Natural killer cell (primary cell): ENCODE measurements at places on chromosomes 5 and 9. TPM values are rescaled to one million over a fixed set of nuclear protein-coding genes. Genes with fewer than 3 reads are reported as not detected.

HMMR gene
- 0.70 TPM for total RNA-seq

GRCh38 chr9:17589771-17590170, 10.9 kb downstream of the SH3GL2 start:
- H3K4me3 ChIP-seq: no peak overlapping the region
- no peaks in the 10 kb centered on the region for H3K27me3 ChIP-seq
- no peaks in the 10 kb centered on the region for H3K4me1 ChIP-seq
- no peak overlapping the region for H3K27ac ChIP-seq
- DNase-seq: no peak

GRCh38 chr5:6675784-6676491, 37.3 kb upstream of the TENT4A start:
- no peaks in the 10 kb centered on the region for H3K4me1 ChIP-seq
- H3K27me3 ChIP-seq: no peaks in the 10 kb centered on the region
- H3K4me3 ChIP-seq: no peak overlapping the region

- no peaks in the 10 kb centered on the region for H3K27me3 ChIP-seq
- H3K4me3 ChIP-seq: no peak overlapping the region
- H3K27ac ChIP-seq: no peak overlapping the region
- DNase-seq: no peak
- H3K4me1 ChIP-seq: no peaks in the 10 kb centered on the region
Measured at GRCh38 chr9:31168161-31168560, 1216.3 kb upstream of the ACO1 start.

SPATA31D4 gene
- not detected for total RNA-seq

GPR21 gene
- not detected for total RNA-seq

- DNase-seq: no peak
- no peaks in the 10 kb centered on the region for H3K36me3 ChIP-seq
- H3K27me3 ChIP-seq: no peaks in the 10 kb centered on the region
- no peak overlapping the region for H3K4me3 ChIP-seq
- H3K4me1 ChIP-seq: no peaks in the 10 kb centered on the region
Measured at GRCh38 chr5:2908086-2908485, 156.6 kb upstream of the IRX2 start.

GRCh38 chr9:111114486-111114885, 76.2 kb upstream of the LPAR1 start:
- H3K4me1 ChIP-seq: no peaks in the 10 kb centered on the region
- no peaks in the 10 kb centered on the region for H3K36me3 ChIP-seq
- H3K27me3 ChIP-seq: no peaks in the 10 kb centered on the region

PNPLA7 gene
- 4.3 TPM for total RNA-seq

GRCh38 chr5:180396926-180397325, 43.8 kb upstream of the GFPT2 start:
- H3K4me1 ChIP-seq: no peaks in the 10 kb centered on the region
- no peaks in the 10 kb centered on the region for H3K27me3 ChIP-seq
- H3K4me3 ChIP-seq: no peak overlapping the region
- DNase-seq: no peak

- no peak overlapping the region for H3K4me3 ChIP-seq
- H3K36me3 ChIP-seq: no peaks in the 10 kb centered on the region
- H3K4me1 ChIP-seq: no peaks in the 10 kb centered on the region
- no peaks in the 10 kb centered on the region for H3K27me3 ChIP-seq
Measured at GRCh38 chr5:139236479-139236878, 38.3 kb upstream of the SIL1 start.

DNA sequence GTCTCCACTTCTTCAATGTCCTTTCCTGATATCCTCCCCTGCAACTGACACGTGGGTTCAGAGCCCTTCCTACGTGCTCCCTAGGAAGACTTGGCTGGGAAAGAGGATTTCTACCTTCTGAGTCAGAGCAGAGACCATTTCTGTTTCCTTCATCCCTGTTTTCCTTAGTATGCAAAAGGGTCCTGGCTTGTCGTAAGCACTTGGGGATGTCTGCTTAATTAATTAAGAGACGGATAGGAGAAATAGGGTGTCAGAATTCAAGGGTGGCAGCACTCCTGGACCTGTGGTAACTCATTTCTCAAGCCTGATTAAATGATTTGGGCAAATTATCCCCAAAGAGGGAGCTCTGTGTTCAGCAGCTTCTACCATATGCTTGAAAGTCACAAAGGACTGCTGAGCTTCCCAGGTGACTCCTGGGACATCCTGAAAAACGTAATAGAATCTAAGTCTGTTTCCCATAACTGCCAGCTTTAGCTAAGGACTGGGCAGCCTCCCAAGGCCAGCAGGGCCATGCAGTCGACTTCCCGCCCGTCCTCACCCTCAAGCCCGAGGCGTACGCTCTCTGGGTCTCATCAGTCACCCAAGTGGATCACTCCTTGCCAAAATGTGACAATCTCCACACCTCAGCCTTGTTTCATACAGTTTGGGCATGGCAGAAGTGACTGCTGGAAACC, 20.5 kb downstream of the ABCA1 start:
- no peak overlapping the region for H3K4me3 ChIP-seq
- no peak for DNase-seq
- no peaks in the 10 kb centered on the region for H3K27me3 ChIP-seq
- no peaks in the 10 kb centered on the region for H3K36me3 ChIP-seq
- peaks cover 3% of the 10 kb centered on the region for H3K4me1 ChIP-seq

- no peak for DNase-seq
- H3K27me3 ChIP-seq: no peaks in the 10 kb centered on the region
- H3K4me1 ChIP-seq: peaks cover 3% of the 10 kb centered on the region
Measured at GRCh38 chr9:134493461-134494272, 147.9 kb upstream of the COL5A1 start.

GRCh38 chr5:8826508-8826907, 719.4 kb downstream of the SEMA5A start:
- no peak overlapping the region for H3K4me3 ChIP-seq
- DNase-seq: no peak
- H3K27me3 ChIP-seq: no peaks in the 10 kb centered on the region
- H3K36me3 ChIP-seq: no peaks in the 10 kb centered on the region
- no peak overlapping the region for H3K27ac ChIP-seq
- H3K4me1 ChIP-seq: no peaks in the 10 kb centered on the region

PPIP5K2 gene
- 72.8 TPM for total RNA-seq

DNA sequence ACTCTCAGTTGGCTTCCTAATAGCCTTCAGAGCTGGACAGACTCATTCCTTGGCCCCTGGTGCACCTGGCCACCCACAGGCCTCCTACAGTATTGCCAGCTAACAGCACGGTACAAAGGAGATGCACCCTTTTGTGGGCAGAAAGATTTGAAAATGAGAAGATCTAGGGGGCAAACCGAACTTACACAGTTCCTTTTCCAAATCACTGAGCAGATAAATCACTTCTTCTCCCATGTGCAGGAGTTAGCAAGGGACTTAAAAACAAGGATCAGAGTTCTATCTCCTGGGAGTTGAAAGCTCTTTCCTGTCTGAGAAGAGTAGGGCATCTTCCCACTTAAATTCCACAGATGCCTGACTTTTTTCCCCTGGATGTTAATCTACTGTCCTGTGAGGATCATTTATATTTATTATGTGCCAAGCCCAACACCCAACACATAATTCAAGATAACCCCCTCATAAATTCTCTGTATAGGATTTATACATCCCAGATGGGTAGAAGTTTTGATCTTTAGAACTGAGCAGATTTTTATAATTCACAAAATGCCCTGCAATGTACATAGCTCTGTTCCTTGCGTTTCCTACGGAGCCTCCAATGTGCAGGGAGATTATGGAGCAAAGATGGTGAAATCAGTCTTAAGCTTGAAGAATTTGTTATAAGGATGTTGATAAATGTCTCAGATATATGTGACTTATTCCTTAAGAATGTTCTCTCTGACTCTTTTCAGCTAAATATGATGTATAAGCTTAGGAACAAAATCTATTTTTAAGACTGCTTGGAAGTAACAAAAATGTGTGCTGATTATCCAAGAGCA, 207.2 kb upstream of the DAPK1 start:
- no peak overlapping the region for H3K4me3 ChIP-seq
- H3K27me3 ChIP-seq: peaks cover 2% of the 10 kb centered on the region
- H3K27ac ChIP-seq: no peak overlapping the region
- DNase-seq: no peak
- H3K36me3 ChIP-seq: no peaks in the 10 kb centered on the region

GRCh38 chr5:37837414-37838032, 2.3 kb downstream of the GDNF start:
- peaks cover 22% of the 10 kb centered on the region for H3K4me1 ChIP-seq
- no peak overlapping the region for H3K4me3 ChIP-seq
- DNase-seq: peak; percentile 34
- H3K27me3 ChIP-seq: peaks cover 49% of the 10 kb centered on the region

DNA sequence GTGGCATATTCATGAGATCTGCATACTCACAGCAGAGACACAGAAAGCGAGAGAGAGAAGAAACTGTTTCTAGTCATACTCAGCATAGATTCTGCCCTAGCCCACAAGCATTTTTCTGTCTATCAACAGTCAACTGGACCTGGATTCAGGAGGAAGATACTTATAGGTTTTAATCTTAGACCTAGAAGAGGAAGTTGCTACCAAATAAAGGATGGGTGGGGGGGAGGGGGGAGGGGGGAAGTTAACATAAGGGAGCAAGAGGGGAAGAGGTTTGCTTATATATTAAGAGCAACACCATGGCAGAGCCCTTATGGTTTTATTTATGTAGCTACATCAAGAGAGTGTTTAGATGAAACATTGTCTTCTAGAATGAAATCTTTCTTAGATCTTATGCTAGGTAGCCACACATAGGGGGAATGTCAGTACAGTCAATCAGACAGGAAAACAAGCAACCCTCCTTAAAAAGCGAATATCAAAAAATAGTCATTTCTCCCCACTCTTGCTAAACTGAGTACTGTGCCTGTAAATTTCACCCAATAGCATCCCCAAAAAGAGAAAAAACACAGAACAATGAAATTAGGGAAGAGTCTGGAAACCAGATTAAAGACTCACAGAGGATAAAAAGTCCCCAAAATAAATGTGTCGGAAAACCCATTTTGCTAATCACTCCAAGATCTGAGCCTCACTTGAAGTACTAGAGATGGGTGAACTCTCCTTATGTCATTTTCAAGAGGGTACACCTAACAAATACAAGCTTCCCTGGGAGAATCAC, 192.7 kb upstream of the NR4A3 start:
- H3K36me3 ChIP-seq: no peaks in the 10 kb centered on the region
- no peaks in the 10 kb centered on the region for H3K4me1 ChIP-seq
- no peak overlapping the region for H3K4me3 ChIP-seq
- H3K27ac ChIP-seq: no peak overlapping the region
- peaks cover 2% of the 10 kb centered on the region for H3K27me3 ChIP-seq

DNA sequence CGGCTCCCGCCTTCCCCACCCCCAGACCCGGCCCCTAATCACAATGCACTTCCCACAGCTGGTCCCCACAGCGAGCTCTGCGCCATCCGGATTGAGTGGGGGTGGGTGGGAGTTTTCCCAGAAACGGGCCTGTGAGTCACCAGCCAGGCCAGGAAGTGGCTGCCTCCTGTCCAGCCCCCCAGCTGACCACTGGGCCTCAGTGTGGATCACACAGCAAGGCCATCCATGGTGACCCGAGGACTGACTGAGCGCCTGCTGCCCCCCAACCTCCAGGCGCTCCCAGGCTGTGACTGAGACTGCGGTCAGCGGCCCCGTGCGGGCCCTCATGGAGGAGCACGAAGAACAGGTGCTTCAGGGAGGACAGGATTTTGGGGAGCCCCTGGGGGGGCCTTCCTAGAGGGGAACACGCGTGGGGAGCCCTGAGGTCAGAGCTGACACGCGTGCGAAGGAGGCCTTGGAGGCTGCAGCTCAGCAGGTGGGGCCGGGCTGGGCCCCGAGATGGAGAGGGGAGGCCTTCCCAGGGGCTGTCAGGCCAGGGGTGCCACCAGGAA, 48.3 kb upstream of the EGFL7 start:
- no peak overlapping the region for H3K27ac ChIP-seq
- H3K4me3 ChIP-seq: no peak overlapping the region
- no peaks in the 10 kb centered on the region for H3K36me3 ChIP-seq
- H3K27me3 ChIP-seq: no peaks in the 10 kb centered on the region
